GDM1 (cell line): ENCODE measurements at places on chromosomes 12 and 14.

GRCh38 chr12:7175493-7175892, 14.0 kb upstream of the PEX5 start:
- no peak for DNase-seq

GRCh38 chr14:37035401-37035800, 137.0 kb downstream of the SLC25A21 start:
- DNase-seq: no peak

DNA sequence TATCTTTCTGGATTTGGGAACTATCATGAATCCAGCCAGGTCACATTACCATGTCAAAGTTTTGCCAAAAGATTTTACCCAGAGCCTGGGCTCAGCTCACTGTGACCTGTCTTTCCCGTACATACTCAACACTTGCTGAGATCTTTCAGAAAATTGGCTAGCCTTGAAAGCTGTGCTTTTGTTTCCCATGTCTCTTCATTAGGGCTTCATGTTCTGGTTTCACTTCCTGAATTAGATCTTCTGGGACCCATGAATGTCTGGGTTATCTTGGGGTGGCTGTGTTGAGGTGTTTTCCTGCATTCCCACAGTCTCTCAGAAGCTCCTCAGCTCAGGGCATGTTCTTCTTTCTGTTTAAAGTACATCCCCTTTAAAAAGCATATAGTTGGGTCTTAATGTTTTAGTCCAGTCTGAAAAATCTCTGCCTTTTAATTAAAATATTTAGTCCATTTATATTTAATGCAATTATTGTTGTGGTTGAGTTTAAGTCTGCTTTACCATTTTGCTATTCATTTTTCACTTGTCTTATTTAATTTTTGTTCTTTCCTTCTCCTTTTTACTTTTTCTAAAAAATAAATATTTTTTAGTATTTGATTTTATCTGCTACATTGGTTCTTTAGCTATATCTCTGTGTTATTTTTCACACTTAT, 242.7 kb downstream of the VRK1 start:
- DNase-seq: no peak

GRCh38 chr14:68159701-68160633, 340.4 kb downstream of the RAD51B start:
- DNase-seq: no peak

DNA sequence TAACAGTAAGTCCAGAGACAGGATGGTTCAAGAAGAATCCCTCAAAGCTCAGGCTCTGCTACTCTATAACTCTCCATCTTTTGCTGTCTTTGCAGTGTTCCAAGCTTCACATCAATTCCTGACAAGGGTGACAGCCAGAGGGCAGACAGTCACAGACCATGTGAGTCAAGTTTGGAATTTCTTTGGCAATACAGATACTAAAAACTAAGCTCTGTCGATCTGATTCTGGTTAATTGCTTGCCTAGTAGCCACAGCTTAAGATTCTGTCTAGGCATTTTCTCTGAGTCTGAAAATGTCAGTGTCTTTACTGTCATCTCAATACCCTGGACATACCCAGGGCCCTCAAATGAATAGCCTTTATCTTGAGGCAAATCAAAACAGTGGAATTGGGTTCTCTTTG, 153.7 kb downstream of the CEP128 start:
- no peak for DNase-seq

GRCh38 chr14:72336311-72336980, 404.2 kb downstream of the RGS6 start:
- no peak for DNase-seq

- DNase-seq: no peak
Measured at GRCh38 chr14:55624913-55625312, 44.9 kb downstream of the KTN1 start.

- DNase-seq: no peak
Measured at GRCh38 chr12:54425702-54426101, 6.6 kb upstream of the ITGA5 start.

GRCh38 chr14:21096438-21096837, 2.0 kb downstream of the ZNF219 start:
- DNase-seq: no peak

DNA sequence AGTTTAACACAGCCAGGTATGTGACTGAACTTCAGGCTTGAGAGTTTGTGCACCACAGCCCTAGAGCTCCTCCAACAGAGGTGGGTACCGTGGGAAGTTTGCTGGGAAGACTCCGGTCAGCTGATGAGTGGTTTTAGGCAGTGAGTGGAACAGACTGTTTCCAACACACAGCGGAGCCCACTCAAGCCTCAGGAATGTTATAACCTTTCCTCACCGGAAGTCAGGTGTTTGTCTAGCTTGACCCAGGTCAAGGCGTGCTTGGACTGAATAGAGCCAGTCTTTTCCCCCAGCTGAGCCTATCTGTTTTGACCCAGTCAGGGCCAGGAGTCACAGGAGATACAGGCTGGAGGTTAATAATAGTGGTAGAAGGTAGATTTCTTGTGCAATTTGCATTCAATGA, 138.4 kb upstream of the PARP11 start:
- DNase-seq: no peak

DNA sequence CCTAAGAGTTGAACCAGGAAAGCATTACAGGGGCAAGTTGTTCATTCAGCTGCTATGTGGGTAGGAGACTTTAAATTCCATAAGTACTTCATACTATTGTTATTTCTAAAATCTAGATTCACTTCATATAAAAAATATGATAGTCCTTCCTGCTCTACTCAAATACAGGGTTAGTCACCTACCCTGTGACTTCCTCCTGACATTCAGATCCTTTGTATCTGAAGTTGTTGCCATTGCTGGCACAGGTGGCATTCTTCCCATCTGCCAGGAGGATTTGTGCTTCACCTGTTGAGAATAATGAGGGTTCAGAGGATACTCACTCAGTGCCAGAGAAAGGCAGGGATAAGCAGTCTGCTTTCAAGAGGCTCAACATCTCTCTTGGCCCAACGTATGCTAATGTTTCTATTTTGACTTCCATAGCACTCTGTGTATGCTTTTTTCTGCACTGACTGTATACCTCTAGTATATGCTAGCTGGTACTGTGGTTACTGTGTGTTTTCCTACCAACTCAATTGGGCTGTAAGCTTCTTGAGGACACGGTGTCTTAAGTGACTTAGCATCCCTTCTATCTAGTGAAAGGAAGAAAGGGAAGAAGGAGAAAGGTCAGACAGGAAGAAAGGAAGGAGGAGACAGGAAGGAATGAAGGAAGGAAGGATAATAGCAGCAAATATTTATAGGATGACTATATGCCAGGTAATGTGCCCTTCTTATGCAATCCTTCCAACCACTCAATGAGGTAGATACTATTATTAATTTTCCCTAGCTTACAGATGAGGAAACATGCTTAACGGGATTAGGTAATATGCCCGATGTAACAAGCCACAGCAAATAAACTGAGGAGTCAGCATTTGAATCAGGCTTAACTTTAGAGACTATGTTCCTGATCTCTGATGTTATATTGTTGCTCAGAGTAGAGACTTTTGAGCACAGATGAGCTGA, 38.5 kb upstream of the FGF6 start:
- no peak for DNase-seq

GRCh38 chr14:44962334-44963043, 499 bp downstream of the TOGARAM1 start:
- peak; percentile 49 for DNase-seq

- no peak for DNase-seq
Measured at GRCh38 chr14:94940263-94940993, 170.5 kb upstream of the GSC start.
